Hepatocyte (in vitro differentiated cells): ENCODE measurements at places on chromosomes 7 and 10.

GRCh38 chr10:126247446-126247975 lies 140.8 kb downstream of the ADAM12 start:
- DNase-seq, result peak; percentile 75

DNA sequence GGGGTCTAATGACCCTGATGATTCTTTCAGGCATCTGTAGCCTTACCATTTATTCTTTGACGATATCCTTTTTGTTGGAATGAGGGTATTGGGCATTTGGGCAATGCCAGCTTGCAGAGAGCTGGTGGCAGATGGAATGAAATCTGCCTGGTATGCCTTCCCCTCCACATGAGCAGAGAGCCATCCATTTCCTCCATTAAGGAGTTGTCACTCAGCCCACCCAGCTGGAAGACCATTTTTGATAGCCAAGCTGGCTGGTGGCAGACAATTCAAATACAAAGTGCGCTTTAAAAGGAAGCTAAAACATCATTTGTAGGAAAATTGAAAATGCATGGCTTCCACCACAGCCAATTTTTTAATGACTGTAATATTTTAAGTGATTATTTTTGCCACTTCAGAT lies 240.1 kb upstream of the SLC26A5 start:
- DNase-seq, result no peak

GRCh38 chr10:52906046-52906445 lies 133.5 kb upstream of the MBL2 start:
- no peak for DNase-seq

- DNase-seq, result no peak
Observed at GRCh38 chr7:132944774-132945173, 137.1 kb downstream of the CHCHD3 start.

GRCh38 chr7:88347517-88347916 lies 40.8 kb upstream of the STEAP4 start:
- DNase-seq, result no peak

DNA sequence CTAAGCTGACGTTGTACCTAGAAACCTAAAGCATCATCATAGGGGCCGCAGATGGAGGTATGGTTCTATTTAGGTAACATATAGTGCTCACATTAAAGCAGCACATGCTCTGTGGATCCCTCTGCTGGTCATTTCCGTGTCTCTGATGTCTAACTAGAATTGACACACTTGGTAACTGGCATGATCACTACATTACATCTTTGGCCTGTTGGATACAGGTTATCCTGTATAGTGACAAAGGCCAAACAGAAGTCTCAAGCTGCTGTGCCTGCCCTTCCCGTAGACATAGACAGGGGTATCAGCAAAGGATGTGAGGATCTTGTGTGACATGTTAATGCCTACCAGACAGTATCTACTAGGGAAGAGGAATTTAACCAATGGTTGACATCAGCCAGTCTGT lies 51.2 kb downstream of the KIF5B start:
- DNase-seq, result peak; percentile 49

DNA sequence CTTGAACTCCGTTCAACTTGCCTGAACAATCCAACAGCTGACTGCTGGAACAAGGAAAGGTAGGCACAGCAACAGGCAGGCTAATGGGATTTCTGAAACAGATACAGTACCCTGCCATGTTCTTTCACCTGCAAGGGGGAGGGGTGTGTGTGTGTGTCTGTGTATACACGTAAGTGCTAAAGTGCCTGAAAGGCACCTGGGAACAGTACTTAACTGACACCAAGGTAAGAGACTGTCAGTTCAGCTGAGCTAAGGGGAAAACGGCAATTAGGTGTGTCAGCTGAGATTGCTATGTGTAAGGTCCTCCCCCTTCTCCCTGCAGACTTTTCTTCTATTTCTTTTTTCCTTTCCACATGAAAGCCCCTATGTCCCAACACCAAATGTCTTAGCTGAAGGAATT lies 27.0 kb downstream of the NAMPT start:
- DNase-seq, result no peak

- no peak for DNase-seq
Observed at GRCh38 chr10:51321980-51322379, 247.7 kb downstream of the PRKG1 start.

DNA sequence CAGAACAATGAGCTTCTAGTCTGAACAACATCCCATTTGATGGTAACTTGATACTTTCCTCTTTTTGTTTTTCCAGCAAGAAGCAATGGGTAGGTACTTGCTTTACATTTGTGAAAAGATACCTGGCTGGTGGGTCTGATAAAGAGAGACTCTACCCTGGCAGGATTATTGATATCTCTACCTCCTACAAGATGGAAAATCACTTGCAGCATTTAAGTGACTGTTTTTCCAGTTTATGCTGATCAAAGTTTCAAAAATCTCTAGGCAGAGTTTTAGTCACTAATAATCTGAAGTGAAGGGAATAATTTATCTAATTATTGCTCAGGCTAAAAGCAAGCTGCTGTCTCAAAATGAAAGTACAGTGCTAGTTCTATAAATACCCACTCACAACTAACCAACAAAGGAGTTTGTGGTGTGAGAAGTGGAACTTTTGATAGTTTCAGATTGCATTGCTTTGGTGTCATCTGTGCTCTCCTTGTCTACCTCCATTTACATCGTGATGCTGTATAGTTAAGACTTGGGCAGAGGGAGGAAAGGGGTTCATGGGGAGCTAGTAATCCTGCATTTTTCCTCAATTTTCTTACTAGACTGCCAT lies 86.0 kb upstream of the ANKRD1 start:
- no peak for DNase-seq

DNA sequence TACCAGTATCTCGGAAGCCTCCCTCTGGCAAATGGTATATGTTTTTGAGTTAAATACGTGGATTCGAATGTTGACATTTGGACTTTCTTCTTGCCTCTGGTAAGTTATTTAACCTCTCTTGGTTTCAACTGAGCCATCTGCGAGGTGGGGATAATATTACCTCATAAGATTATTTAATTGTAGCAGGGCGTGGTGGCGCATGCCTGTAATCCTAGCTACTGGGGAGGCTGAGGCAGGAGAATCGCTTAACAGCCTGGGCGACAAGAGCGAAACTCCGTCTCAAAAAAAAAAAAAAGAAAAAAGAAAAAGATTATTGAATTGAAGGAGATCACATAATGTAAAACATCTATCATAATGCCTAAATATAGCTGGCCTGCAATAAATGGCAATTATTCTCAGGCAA lies 396 bp upstream of the TAF5 start:
- no peak for DNase-seq

- DNase-seq, result peak; percentile 73
Observed at GRCh38 chr10:71696628-71697326, 22.8 kb downstream of the C10orf105 start.

GRCh38 chr10:1476455-1476803 lies 260.9 kb downstream of the ADARB2 start:
- DNase-seq, result no peak

DNA sequence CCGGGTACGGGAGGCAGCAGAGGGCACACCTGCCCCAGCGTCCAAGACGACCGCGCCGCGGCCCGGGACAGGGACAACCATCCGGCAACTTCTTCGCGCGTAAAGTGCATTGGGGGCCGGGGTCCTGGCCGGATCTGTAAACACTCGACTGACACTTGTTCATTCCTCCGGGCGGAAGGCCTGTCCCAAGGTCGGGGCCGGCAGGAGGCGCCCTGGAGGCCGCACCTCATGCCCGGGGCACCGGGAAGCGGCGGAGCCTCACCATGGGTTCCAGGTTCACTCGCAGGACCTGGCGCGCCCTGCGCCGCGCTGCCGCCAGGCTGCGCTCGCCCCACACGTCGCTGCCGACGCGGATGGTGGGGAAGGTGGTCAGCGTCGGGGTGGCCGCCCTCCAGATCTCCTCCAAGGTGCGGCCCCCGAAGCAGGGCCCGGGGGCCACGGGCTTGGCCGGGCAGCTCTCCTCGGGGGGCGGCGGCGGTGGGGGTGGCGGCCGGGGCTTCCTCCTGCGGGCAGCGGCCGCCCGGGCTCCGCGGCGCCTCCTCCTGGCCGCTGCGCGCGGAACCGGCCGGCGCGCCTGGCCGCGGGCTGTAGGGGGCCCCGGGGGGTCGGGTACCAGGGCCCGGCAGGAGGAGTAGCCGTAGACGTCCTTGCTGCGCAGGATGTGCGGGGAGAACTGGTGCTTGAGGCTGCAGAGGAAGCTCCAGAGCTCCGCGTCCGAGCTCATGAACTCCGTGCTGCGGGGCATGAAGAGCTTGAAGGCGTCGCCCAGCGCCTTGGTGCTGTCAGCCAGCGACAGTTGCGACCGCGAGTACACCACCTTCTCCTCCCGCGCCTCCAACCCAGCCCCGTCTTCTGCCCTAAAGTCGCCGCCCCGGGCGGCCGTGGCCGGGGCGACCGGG lies 746 bp downstream of the CCDC71L start:
- DNase-seq, result peak; percentile 90

GRCh38 chr10:101941871-101942270 lies 98.3 kb upstream of the KCNIP2 start:
- DNase-seq, result no peak

- DNase-seq, result peak; percentile 22
Observed at GRCh38 chr7:133081119-133081598, 731 bp downstream of the CHCHD3 start.

DNA sequence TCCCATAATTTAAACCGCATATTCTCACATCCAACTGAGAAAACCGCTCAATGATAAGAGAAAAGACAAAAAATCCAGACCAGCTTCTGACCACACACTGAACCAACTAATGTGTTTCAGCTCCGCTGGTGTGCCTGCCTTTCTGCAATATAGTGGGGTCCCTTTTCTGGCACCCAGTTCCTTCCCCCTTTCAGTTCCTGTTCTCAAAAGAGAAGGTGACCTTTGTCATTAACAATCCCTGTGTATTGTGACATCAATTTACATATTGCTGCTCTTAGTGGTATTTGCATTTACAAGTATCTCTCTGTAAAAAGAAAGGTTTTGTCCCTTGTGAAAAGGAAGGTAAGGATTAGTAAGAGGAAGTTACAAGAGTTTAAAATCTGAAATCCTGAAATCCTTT lies 1.4 kb downstream of the PPP1R17 start:
- DNase-seq, result no peak

- DNase-seq, result no peak
Observed at GRCh38 chr10:24938076-24938475, 14.3 kb downstream of the PRTFDC1 start.

DNA sequence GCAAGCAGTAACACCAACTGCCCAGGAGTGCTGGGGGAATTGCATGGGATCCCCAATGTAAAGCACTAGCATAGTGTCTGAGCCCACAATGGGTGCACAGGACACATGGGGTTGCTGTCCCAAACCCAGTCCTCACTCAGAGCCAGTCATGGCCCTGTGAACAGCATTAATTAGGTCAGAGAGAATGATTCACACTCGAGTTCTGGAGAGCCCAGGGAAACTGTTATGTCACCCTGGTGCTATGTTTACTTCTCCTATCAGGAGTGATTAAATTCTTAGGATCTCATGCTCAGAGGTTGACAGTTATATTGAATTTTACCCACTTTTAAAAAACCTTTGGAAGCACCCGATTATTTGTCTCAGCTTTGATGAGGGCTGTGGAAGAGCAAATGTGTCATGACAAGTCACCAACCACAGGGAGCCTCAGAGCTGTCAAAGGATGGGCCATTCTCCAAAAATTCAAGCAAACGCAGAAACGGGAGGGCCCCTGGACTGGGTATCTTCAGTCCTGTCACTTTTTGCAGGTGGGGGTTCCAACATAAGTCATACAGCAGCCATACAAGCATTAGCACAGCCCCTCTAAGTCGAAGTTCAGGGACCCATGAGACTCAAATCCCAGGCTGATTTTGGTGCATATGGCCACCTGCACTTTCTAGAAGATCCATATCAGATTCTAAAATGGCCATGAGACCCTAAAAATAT lies 1.3 kb upstream of the RASSF4 start:
- peak; percentile 62 for DNase-seq

DNA sequence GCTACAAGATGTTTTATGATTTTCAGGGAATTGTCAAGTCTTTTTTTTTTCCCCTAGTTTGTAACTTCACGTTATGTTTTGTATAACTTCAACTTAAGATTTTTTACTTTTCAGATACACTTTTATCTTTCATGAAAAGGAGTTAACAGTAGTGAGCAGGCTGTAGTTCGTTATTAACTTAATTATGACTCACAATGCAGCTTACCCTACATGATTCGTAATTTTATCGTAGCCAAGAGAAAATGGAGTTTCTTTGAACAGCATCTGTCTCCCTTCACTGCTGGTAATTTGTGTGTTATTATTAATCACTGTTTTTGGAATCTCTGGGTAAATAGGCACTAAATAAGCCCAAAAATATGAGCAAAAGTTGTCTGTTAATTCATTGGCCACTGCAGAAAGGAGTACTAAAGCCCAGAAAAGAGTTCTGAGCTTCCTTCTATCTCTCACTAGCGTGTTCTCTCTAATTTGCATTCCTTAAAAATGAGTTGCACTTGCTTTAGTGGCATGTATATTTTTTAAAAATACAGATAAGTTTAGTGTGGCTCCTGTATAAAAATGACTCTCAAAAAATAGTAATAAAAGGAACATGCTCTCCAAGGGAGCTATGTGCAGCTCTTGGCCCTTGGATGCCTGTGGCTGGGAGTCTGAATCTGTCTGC lies 36.1 kb downstream of the RALA start:
- DNase-seq, result no peak

GRCh38 chr7:36900988-36901710 lies 176.9 kb upstream of the AOAH start:
- no peak for DNase-seq

- DNase-seq, result no peak
Observed at GRCh38 chr10:43082087-43082486, 5.2 kb downstream of the RET start.

GRCh38 chr7:80047856-80048459 lies 86.7 kb upstream of the GNAI1 start:
- DNase-seq, result no peak

DNA sequence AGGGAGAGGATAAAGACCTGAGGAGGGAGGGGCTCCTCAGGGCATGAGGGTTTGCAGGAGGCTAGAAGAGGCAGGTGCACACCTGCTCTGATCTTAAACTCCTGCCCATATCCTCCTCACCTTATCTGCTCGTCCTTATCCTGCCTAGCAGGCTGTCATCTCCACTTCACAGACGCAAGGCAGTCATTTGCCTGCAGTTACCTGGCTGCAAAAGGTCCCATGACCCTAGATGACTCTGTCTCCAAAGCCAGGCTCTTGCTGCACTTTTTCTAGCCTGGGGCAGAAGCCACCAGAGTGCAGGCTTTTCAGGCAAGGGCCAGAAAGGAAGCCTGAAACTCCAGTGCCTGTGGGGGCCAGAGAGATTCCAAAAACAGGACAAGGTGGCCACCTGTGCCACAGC lies 1.7 kb upstream of the ZNF853 start:
- no peak for DNase-seq

DNA sequence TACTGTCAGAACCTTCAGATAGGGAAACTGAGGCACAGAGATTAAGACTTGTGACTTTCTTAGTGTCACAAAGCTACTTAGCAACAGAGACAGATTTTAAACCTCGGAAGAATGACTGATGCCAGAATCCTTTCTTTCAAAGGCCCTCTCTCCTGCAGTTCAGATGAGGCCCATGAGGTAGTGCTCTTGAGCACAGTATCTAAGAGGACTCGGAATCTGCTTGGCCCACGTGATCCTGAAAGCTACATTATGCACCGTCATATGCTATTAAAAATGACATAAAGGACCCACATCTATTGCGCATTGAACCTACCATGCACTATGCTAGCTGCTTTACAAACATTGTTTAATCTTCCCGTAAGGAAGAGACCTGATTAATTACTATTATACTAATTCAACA lies 355.9 kb downstream of the SFMBT2 start:
- no peak for DNase-seq
